H9 (cell line): ENCODE measurements at places on chromosomes 6 and 20. TPM values are rescaled to one million over a fixed set of nuclear protein-coding genes. Genes with fewer than 3 reads are reported as not detected.

DNA sequence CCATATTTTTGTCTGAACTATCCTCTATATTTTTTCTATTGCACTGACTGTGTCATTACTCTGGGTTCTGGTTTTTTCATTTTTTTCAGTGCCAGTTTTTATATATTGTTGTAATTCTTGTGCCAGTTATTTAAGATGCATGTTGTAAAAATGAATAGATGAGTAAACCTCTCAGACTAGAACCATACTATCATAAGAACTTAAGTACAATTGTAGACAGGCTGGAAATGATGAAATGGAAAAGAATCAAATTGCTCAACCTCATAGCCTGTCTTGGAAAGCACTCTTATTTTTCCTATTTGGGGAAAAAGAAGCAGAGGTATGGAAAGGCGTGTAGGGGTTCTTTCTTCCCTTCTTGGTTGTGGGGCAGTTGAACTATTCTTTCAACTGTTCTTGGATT lies 30.2 kb downstream of the PANK2 start:
- H3K4me1 ChIP-seq, result no peaks in the 10 kb centered on the region
- no peak overlapping the region for H3K4me3 ChIP-seq

DNA sequence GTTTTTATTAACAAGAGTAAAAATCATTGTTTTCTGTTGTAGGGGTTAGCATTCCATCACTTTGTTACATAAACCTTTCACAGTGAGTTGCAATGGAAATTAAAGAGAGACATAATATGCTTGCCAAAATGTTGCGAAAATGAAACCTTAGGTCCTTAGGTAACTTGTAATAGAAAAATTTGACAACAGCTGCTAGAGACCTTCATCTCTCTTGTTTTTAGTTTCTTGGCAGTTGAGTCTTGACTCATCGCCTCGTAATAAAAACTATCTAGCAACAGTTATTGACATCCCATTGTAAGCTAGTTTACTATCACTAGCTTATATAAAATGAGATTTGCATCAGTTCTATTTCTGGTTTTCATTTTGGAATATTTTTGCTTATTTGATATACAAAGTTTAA lies 179.0 kb upstream of the MMS22L start:
- no peak overlapping the region for H3K27ac ChIP-seq
- no peaks in the 10 kb centered on the region for H3K36me3 ChIP-seq
- H3K4me1 ChIP-seq, result peaks cover 3% of the 10 kb centered on the region; the same call in 1 of the 2 replicates
- H3K4me3 ChIP-seq, result no peak overlapping the region
- H3K27me3 ChIP-seq, result no peaks in the 10 kb centered on the region
- no peak for DNase-seq

GRCh38 chr6:52209770-52210169 lies 23.6 kb downstream of the IL17A start:
- no peak overlapping the region for H3K4me3 ChIP-seq
- H3K4me1 ChIP-seq, result no peaks in the 10 kb centered on the region
- no peaks in the 10 kb centered on the region for H3K36me3 ChIP-seq

DNA sequence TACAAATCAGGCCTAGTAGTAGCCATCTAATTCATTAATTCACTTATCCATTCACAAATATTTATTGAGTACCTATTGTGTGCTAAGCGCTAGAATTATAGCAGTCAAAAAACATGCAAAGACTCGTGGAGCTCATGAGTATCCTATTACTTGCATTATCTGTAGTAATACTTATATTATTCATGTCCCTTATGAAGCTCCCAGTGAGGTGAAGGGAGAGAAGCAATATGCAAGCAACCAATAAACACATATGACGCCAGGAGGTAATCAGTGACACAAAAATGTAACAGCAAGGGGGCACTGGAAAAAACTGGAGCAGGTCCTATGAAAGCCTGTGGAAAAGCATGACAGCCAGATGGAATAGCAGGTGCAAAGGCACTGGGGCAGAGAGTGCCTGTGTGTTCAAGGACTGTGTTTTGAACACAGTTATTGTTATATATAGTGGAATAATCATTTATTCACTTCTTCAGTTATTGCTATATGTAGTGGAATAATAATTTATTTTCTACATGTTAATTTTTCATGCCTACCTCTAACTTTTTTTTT lies 109.5 kb downstream of the KIF13A start:
- no peaks in the 10 kb centered on the region for H3K27me3 ChIP-seq

DNA sequence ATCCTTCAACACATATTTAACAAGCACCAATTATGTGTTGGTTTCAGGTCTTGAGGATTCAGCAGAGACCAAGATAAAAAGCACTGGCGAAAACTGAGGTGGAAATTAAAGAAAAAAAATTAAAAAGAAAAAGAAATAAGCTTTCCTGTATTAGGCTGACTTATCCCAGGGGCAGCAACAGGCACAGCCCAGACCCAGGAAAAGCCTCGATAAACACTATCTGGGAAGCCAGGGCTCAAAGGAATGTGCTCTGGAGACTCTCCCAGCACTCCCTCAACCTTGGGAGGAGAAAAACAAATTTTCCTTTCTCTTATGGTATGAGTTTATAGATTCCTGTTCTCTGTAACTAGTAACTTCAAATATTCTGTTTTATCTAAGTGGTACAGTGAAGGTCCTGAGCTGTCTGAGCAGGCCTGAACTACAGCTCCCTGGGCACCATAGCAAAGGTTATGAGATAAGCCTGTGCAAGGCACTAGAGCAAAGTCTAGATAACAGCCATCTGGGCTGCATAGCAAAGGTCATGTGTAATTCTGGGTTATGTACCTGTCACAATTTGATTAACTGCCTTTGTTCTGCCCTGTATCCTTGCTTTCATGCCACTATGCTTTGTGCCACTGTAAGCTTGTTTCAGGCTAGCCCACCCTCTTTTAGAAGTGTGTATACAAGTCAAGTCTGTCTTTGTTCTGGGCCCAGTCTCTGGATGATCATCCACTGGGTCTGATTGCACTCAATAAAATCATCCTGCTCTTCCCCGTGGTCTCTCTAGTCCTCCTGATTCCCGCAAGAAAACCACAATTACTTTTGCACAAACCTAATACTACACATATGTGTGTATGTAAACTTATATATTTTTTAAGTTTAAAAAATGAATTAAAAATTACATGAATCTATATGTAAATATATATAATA lies 54.0 kb downstream of the IL22RA2 start:
- no peaks in the 10 kb centered on the region for H3K4me1 ChIP-seq
- H3K27ac ChIP-seq, result no peak overlapping the region
- H3K4me3 ChIP-seq, result no peak overlapping the region
- H3K36me3 ChIP-seq, result peaks cover 41% of the 10 kb centered on the region

GRCh38 chr20:22241609-22242008 lies 342.8 kb downstream of the FOXA2 start:
- H3K4me1 ChIP-seq, result no peaks in the 10 kb centered on the region
- H3K27me3 ChIP-seq, result no peaks in the 10 kb centered on the region
- no peak overlapping the region for H3K27ac ChIP-seq
- no peaks in the 10 kb centered on the region for H3K36me3 ChIP-seq
- H3K4me3 ChIP-seq, result no peak overlapping the region

- H3K4me1 ChIP-seq, result no peaks in the 10 kb centered on the region
- no peak overlapping the region for H3K27ac ChIP-seq
- no peak overlapping the region for H3K4me3 ChIP-seq
- no peaks in the 10 kb centered on the region for H3K36me3 ChIP-seq
- DNase-seq, result no peak
- H3K27me3 ChIP-seq, result peaks cover 7% of the 10 kb centered on the region; the same call in 1 of the 2 replicates
Measured at GRCh38 chr20:43506238-43506637, 1.3 kb upstream of the L3MBTL1 start.

- no peaks in the 10 kb centered on the region for H3K4me1 ChIP-seq
- no peak overlapping the region for H3K4me3 ChIP-seq
Measured at GRCh38 chr20:316316-317068, 8.9 kb upstream of the SOX12 start.

DNA sequence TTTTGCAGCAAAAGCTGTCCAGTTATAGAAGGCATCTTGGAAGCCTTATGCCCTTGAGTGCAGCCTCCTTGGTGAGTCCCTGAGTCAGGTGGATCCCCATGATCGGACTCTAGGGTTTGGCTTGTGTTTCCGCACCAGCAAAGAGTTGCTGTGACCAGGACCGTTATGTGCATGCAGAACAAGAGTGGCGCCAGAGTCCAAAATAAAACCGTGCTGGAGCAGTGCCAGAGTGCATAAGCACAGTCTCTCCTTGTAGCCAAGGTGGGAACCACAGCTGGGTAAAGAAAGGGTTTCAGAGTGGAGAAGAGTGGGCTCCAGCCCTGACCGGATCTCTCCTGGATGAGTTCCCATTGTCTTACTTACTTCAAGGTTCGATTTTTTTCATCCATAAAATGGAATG lies 58.6 kb downstream of the FOXA2 start:
- H3K4me1 ChIP-seq, result peaks cover 9% of the 10 kb centered on the region
- no peaks in the 10 kb centered on the region; the same call in 2 of the 3 replicates for H3K36me3 ChIP-seq
- no peak overlapping the region for H3K4me3 ChIP-seq
- no peak overlapping the region for H3K27ac ChIP-seq

GRCh38 chr6:31776989-31777666 lies at the start of gene VWA7:
Gene VWA7 (minus strand): TSS chr6:31777328. CDS start chr6:31776779, 549 bp downstream.
- no peak within 1 kb of the TSS for H3K4me3 ChIP-seq
- no peaks in the 10 kb centered on the region for H3K27me3 ChIP-seq
- no peak within 1 kb of the TSS for H3K27ac ChIP-seq
- peaks cover 24% of the 10 kb centered on the region; the same call in 2 of the 3 replicates for H3K36me3 ChIP-seq
- DNase-seq, result no peak
- H3K4me1 ChIP-seq, result no peaks in the 10 kb centered on the region

Gene THEMIS
- not detected in 2 replicates for total RNA-seq

Gene SLC25A27
- total RNA-seq, result 3.8 and 5.1 TPM in 2 replicates

Gene TSPO2
- total RNA-seq, result not detected in 2 replicates
